HS-5 (cell line): ENCODE measurements at places on chromosomes 3 and 15.

GRCh38 chr3:114839476-114839875 is 307.6 kb downstream of the ZBTB20 start:
- DNase-seq = no peak

DNA sequence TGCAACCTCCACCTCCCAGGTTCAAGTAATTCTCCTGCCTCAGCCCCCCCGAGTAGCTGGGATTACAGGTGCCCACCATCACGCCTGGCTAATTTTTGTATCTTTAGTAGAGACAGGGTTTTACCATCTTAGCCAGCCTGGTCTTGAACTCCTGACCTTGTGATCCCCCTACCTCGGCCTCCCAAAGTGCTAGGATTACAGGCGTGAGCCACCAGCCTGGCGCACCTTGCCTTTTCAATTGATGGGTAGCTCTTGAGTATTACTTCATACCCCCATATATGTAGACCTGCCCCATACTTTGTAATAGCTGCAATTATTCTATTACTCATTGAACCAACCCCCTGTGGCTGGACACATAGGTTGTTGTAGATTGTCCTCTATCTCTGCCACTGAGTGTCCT is 101.3 kb downstream of the LRRK1 start:
- DNase-seq = no peak

DNA sequence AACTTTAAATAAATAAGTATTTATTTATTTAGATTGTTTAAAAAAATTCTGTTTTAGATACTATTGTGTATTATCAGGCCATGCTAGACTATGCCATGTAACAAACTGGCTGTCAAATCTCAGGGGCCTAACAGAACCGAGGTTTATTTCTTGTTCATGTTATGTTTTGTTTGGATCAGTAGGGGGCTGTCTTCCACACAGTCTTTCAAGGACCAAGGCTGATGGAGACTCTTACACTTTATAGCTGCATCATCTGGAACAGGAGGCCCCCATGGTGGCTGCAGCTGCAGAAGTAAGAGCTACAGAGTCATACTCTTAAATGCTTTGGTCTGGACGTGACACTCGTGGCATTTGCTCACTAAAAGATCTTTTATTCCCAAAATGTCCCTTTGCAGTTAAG is 33.0 kb upstream of the ARL14 start:
- no peak for DNase-seq

GRCh38 chr3:120875989-120876388 is 32.0 kb upstream of the STXBP5L start:
- DNase-seq = no peak

GRCh38 chr3:189754356-189754755 is 123.2 kb downstream of the TP63 start:
- no peak for DNase-seq

DNA sequence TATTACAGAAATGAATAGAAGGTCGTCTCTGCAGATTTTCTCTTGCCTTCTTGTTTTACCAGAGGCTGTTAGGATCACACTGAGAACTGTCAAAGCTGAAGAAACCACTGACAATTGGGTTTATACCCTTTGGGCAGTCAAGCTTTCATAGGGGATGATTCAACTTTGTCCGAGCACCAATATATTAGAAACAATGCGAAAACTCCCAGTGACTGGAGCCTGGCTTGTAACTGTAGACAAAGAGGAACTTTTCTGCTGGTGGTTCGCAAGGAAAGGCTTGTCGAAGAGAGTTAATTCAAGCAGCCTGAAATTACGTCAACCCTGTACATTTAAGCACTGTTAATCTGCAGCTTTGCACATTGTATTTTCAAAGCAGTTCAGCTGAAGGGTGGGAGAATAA is 193.2 kb upstream of the ZNF385D start:
- DNase-seq = no peak

GRCh38 chr3:194092881-194093301 is 43.1 kb upstream of the HES1 start:
- no peak for DNase-seq

DNA sequence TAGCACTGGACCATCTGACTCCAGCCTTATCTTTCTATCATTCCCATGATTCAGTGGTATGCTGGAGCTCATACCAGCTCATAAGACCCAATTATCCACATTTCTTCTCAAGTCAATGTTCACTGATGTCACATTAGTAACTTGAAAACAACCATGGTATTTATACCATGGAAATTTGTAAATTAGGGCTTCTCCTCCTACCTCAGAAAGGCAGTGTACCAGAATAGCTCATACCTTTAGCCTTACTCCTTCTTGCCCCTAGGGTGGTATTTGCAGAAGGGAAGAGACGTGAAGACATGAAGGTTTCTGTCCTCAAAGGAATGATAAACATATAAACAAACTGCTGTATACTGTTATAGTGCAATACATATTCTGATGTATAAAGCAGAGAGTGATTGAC is 114.2 kb downstream of the NEK11 start:
- no peak for DNase-seq

DNA sequence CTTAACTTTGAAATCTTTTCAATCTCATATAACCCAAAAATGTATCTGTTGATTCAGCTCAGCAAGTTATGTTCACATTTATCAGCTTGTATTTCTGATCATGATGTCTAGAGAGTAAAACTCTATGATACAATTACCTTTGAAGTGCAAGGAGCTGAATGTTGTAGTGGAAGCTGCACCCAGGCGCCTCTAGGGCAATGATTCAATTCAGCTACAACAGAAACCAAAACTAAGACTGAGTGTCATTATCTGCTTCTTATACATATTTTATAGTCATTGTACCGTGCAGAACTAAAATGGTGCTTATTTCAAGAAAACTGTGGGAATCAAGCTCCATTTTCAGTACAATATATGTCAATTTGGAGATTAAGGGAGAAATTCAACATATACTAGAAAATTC is 1237.5 kb downstream of the ZPLD1 start:
- DNase-seq = no peak

DNA sequence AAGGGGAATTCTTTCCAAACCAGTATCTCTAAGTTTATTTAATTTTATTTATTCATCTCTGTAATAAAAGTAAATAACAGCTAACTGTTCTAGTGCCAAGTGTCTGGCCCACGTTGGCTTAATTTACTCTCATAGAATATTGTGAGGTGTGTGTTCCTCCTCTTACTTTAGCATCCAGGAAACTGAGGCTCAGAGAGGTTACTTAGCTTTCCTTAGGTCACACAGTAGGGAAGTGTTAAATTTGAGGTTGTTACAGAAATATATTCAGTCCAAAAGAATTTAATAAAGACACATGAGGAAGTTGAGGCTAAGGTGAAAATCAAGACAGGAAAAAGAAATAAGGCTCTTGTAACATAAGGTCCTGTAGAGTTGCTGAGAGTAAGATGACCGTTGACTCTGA is 84.4 kb upstream of the MRPS22 start:
- no peak for DNase-seq

GRCh38 chr3:10317311-10317960 is 3.5 kb downstream of the SEC13 start:
- no peak for DNase-seq

DNA sequence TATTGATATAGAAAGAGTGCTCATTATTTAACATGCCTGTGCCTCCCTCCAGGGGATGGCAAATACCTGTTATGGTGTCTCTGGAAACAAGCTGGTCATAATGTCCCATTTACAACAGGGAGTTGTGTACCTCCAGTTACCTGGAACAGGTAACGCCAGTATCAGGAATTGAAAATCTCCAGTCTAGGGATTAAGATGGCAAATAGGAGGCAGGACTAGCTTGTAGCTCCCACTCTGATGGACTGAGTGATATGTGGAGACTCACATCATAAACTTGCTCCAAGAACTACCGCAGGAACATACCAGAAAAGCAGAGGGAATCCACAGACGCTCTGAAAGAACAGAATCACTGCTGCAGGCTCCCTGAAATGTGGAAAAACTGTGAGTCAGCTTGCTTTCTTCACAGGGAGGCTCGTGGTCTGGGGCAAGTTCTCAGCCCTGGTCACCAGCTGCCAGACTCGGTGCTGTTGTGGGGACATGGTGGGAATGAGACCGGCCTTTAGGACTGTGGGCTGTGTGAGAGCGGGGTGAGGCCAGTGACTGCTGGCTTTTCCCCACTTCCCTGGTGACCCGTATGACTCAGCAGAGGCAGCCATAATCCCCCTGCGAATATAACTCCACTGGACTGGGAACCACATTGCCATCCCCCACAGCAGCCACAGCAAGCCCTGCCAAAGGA is 97.4 kb downstream of the KCNAB1 start:
- no peak for DNase-seq

GRCh38 chr3:56269755-56270535 is 198.3 kb downstream of the ERC2 start:
- DNase-seq = no peak

- DNase-seq = no peak
Measured at GRCh38 chr3:140086642-140087041, 151.7 kb downstream of the CLSTN2 start.

- DNase-seq = no peak
Measured at GRCh38 chr15:95842576-95842975, 487.9 kb upstream of the NR2F2 start.

DNA sequence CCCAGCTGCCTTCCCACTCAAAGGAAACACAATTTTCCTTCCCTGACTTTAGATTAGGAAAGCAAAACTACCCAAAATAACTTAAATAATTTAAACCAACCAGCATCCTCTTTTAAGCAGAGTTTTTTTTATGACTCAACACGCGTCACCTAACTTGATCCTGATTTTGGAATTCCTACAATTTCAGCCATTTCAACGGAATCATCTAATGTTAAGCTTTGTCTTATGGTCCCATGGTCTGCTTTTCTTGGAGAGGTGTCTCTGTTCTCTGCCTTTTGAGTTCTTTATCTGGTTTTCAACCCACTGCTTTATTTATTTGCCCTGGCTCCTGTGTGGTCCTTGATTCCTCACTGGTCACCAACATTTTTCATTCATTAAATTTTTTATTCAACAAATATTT is 219.2 kb upstream of the ARHGEF26 start:
- DNase-seq = peak; percentile 58

GRCh38 chr15:69060041-69060481 is 45.6 kb downstream of the NOX5 start:
- no peak for DNase-seq

DNA sequence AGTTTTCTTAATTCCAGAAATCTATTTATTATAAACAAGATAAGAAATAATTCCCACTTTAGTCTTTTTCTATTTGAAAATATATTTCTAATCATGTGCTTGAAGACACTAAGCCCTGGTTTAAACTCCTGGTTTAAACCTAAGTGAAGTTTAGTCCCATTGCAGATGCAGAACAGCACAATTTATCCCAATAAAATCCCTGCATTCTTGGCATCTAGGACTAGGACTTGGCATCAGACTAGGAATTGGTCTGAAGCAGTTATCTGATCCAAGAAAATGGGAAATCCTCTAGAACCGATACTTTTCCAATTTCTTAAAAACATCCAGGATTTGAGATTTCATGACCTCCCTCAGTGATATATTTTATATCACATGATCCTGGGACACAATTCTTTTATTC is 168.8 kb upstream of the VEPH1 start:
- DNase-seq = no peak

- no peak for DNase-seq
Measured at GRCh38 chr3:182393151-182393550, 400.2 kb upstream of the ATP11B start.

GRCh38 chr3:134928392-134928791 is 133.3 kb downstream of the EPHB1 start:
- DNase-seq = no peak

GRCh38 chr3:128698211-128699047 is 27.6 kb upstream of the RAB7A start:
- no peak for DNase-seq

- no peak for DNase-seq
Measured at GRCh38 chr3:93906245-93906644, 67.5 kb downstream of the PROS1 start.

DNA sequence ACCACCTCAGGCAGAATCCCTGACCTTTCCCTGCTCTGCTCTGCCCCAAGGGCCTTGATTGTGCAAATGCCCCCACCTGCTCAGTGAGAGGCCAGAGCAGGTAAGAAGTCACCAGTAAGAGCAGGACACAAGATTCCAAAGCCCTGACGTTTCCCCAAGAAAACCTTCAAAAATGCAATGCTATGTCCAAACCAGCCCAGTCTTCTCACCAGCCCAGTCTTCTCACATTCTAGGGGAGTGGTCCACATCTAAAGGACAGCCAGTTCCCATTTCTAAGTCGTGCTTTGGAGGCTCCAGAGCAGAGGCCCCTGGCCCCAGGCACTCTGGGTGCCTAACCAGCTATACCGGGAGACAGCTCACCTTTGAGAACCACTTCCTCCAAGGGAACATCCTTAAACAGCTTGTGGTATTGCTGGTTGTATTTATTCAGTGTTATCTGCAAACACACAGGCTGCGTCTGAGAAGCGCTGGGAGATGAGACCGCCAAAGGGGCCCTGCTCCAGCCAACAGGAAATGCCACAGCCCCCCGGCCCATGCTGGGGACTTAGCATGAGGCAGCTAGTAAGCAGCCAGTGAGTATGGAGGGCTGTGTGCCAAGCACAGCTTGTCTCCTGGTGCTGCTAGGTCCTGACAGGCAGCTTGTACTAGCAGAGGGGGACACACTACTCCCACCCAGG is 29.3 kb downstream of the GRAMD2A start:
- DNase-seq = no peak

GRCh38 chr3:157531301-157531660 is 28.1 kb upstream of the VEPH1 start:
- DNase-seq = no peak

DNA sequence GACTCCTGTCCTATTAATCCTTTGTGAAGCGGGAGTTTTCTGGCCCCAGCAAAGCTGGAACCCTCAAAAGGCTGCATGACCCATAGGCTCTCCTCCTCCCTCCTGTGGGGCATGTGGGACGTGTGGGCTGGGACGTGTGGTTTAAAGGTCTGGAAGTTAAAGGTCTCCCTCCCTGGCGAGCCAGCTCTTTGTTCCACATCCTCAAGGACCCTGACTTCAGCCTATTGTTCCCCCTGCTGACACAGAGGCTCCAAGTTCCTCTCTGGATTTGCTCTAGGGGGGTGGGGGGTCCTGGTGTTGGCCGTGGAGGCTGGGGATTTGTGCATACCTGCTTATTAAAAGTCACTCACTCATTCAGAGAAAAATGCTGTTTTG is 44.2 kb downstream of the SMAD6 start:
- no peak for DNase-seq

DNA sequence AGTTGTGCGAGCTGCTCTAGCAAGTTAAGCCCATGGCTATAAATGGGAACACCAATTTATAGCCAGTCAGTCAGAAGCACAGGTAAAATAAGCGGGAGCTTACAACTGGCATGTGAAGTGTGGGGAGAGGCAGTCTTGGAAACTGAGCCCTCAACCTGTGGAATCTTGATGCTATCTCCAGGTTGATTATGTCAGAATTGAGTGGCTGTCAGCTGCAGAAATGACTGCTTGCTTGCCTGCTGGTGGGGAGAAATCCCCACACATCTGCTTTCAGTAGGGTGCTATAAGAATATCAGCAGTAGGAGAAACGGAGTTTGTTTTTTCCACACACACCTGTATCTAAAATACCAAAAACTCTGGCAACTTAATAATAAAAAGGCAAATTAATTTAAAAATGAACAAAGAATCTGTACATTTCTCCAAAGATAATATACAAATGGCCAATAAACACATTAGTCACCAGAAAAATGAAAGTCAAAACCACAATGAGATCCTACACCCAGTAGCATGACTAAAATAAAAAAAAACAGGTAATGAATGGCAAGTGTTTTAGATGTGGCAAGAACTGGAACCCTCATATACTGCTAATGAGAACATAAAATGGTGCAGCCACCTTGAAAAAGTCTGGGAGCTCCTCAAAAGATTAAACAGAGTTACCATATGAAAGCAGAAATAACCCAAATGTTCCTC is 26.0 kb upstream of the MAP4 start:
- DNase-seq = no peak
